ENCODE measurements at places on chromosomes 4 and X. TPM values are rescaled to one million over a fixed set of nuclear protein-coding genes. Genes with fewer than 3 reads are reported as not detected.

IL15 gene
- 1.6 TPM for total RNA-seq

GSX2 gene
- total RNA-seq, result not detected

UNC5C gene
- under 0.01 TPM for total RNA-seq

SPOCK3 gene
- not detected for total RNA-seq

GUCY2F gene
- total RNA-seq, result not detected

CT47B1 gene
- total RNA-seq, result not detected

SPON2 gene
- total RNA-seq, result 267 TPM

GDI1 gene
- total RNA-seq, result 69.0 TPM

AKAP4 gene
- total RNA-seq, result not detected

NDST3 gene
- not detected for total RNA-seq

RAB40AL gene
- 0.78 TPM for total RNA-seq

EFHC2 gene
- 0.37 TPM for total RNA-seq

FGG gene
- total RNA-seq, result not detected

PASD1 gene
- total RNA-seq, result not detected
